ENCODE measurements at places on chromosomes 13 and 19. TPM values are rescaled to one million over a fixed set of nuclear protein-coding genes. Genes with fewer than 3 reads are reported as not detected.

FFAR3 gene
- 0.29 TPM for total RNA-seq

ZNF530 gene
- total RNA-seq: 5.1 TPM

NLRP5 gene
- total RNA-seq: not detected

TEX101 gene
- not detected for total RNA-seq

OPA3 gene
- 11.5 TPM for total RNA-seq

C13orf46 gene
- total RNA-seq: 11.8 TPM

ZNF577 gene
- 16.8 TPM for total RNA-seq

DIRAS1 gene
- 0.75 TPM for total RNA-seq

DACH1 gene
- total RNA-seq: 31.0 TPM

GPR183 gene
- 11.7 TPM for total RNA-seq

ZNF880 gene
- total RNA-seq: 18.6 TPM

CEACAM18 gene
- not detected for total RNA-seq

PRRG2 gene
- 18.2 TPM for total RNA-seq

OR4F17 gene
- total RNA-seq: not detected

HOMER3 gene
- total RNA-seq: 24.5 TPM

PRODH2 gene
- total RNA-seq: 0.46 TPM

MAB21L1 gene
- total RNA-seq: 0.20 TPM

SULT2A1 gene
- 0.46 TPM for total RNA-seq

KLK1 gene
- total RNA-seq: 1.5 TPM

ZNF823 gene
- total RNA-seq: 8.7 TPM

MZT1 gene
- total RNA-seq: 4.7 TPM

PLPP2 gene
- 224 TPM for total RNA-seq

FCER2 gene
- total RNA-seq: 0.86 TPM

VSTM2B gene
- 0.17 TPM for total RNA-seq

B3GLCT gene
- 3.9 TPM for total RNA-seq

ZNF575 gene
- 4.1 TPM for total RNA-seq

ZNF723 gene
- total RNA-seq: not detected

SHISA2 gene
- 0.32 TPM for total RNA-seq

CYP2A6 gene
- total RNA-seq: 1.9 TPM

ZNF460 gene
- 63.1 TPM for total RNA-seq

SHISA7 gene
- not detected for total RNA-seq

LILRA1 gene
- 1.9 TPM for total RNA-seq

RNF225 gene
- total RNA-seq: not detected

FXYD3 gene
- 139 TPM for total RNA-seq

COL4A2 gene
- 332 TPM for total RNA-seq

CKM gene
- total RNA-seq: not detected

CYP4F11 gene
- 87.2 TPM for total RNA-seq

CNMD gene
- total RNA-seq: 0.26 TPM

GALP gene
- total RNA-seq: not detected

SCN1B gene
- total RNA-seq: 4.8 TPM

TINCR gene
- total RNA-seq: 0.20 TPM

DAND5 gene
- 0.26 TPM for total RNA-seq

CD37 gene
- total RNA-seq: 27.5 TPM

SLC10A2 gene
- 5.2 TPM for total RNA-seq

WDR87 gene
- not detected for total RNA-seq

LRRC8E gene
- 4.1 TPM for total RNA-seq

PEAK3 gene
- total RNA-seq: 1.0 TPM

ZNF285 gene
- total RNA-seq: 5.5 TPM

ZNF763 gene
- total RNA-seq: 5.2 TPM

PSG3 gene
- not detected for total RNA-seq

LRRC4B gene
- 3.5 TPM for total RNA-seq

FGF9 gene
- 1.5 TPM for total RNA-seq

KANK3 gene
- 7.7 TPM for total RNA-seq

Data from mucosa of gallbladder (tissue), 1 donor.